ENCODE measurements at places on chromosomes 2 and 18.

GRCh38 chr2:73063472-73063871 lies 8.0 kb downstream of the SFXN5 start:
- DNase-seq, result no peak

GRCh38 chr2:96105994-96106715 lies 10.2 kb downstream of the ADRA2B start:
- no peak for DNase-seq

DNA sequence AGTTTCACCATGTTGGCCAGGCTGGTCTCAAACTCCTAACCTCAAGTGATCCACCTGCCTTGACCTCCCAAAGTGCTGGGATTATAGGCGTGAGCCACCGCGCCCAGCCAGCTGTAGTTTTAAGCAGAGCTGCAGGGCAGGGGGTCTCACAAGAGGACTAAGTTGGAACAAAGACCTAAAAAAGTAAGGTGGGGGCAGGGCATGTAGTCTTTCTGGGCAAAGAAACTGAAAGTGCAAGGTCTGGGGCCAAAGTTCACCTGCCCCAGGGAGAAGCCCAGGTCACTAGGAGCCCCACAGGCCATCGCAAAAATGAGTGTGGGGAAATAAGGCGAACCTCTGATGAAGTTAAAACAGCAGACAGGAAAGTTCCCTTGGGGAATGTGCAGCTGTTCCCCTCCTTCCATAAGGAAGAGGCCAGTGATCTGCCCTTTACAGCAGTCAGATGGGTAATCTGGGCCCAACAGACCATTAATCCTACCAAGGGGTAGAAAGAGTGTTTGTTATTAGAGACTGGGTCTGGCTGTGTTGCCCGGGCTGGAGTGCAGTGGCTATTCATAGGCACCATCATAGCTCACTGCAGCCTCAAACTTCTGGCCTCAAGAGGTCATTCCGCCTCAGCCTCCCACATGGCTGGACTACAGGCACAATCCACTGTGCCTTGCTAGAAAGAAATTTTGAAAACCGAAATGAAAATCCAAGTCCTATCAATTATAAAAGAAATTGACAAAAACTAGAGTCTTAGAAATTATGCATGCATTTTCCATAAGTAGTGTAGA lies 2.8 kb downstream of the SCLY start:
- DNase-seq, result no peak

DNA sequence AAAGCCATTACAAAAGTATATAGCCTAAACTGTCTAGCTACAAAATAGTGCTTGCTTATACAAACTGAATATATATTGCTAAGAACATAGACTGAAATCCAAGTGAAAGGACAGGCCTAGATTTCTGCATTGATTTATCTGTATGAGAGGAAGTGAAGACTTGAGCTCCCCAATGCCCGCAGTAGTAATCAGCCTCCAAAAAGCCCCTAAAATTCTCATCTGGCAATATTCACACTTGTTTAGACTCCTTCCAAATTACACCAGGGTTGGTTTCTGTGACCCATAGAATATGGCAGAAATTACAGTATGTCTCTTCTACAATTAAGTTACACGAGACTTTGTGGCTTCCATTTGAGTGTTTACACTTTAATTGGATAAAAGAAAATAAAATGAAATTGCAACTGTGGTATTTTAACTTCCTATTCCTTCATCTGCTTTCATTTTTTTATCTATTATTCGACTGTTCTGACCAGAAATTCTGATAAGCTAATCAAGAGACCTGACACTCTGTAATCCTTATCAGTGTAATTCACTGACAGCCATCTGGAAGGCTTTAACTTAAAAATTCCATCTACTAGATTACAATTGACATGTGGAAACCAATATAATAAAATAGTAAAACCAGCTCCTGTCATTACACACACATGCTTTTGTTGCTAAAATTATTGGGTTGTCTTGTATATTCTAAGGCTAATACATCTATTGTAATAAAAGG lies 21.1 kb downstream of the ABCB11 start:
- DNase-seq, result no peak

DNA sequence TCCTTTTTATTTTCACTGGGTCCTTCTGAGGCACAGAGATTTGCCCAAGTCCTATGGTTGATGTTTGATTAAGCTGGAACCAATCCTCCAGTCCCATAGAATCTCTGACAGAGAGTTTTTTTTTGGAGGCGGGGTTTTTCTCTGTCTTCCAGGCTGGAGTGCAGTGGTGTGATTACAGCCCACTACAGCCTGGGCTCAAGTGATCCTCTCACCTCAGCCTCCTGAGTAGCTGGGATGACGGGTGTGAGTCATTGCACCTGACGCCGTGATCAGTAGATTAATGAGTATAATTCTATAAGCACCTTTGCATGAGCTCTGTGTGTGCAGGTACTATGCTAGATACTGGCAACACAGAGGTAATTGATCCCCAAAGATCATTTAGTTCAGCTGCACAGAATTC lies 15.3 kb upstream of the TRPM8 start:
- no peak for DNase-seq

- DNase-seq, result no peak
Measured at GRCh38 chr2:44642123-44642857, 280.5 kb downstream of the CAMKMT start.

DNA sequence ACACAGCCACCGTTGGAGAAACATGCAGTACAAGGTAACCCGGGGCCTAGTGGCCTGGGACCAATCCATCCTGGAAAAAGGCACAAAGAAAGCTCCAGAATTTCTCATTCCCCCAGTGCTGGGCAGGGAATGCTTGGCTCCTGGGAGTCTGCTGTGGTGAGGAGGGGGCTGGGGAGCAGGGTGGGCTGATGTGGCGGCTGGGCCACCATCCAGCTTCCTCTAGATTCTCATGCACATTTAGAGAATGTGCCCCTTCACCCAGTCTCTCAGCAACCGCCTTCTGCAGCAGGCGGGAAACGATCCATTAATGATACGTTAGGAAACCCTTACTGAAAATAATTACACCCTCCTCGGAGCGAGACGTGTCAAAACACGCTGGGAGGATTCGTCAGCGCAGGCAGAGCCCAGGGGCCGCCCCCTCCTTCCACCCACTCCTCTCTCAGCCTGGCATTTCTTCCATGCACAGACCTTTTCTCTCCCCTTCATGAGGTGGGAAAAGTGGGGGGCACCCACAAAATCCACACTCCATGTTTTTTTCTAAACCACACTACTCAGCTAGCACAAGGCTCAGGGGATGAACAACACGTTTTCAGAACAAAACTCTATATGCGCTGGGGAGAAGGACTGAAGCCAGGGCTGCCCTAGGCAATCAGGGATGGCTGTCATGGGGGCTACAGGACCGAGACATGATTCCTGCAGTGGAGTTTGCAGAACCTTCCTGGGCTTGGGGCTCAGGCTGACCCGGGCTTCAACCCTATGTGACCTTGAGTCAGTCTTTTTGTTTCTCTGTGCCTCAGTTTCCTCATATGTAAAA lies 56.1 kb upstream of the SMAD7 start:
- DNase-seq, result no peak

- no peak for DNase-seq
Measured at GRCh38 chr2:128526455-128526976, 207.8 kb upstream of the HS6ST1 start.

GRCh38 chr2:72694715-72695496 lies 130.9 kb downstream of the EXOC6B start:
- no peak for DNase-seq

DNA sequence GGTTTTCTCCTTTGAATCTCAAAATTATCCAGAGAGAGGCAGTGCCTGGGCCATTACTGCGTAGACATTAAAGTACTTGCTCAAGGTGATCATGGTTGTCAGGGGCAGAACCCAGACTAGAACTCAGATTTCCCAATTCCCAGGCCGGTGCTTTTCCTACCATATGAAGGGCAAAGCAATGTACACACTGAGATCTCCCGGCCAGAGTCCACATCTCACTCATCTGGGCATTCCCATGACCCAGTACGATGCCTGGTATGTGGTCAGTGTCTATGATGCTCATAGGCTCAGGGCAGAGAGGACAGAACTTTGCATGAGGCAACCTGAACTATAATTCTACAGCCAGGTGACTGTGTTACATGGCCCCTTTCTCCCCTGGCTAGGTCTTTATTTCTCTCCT lies 531.4 kb downstream of the TDRD15 start:
- DNase-seq, result no peak

DNA sequence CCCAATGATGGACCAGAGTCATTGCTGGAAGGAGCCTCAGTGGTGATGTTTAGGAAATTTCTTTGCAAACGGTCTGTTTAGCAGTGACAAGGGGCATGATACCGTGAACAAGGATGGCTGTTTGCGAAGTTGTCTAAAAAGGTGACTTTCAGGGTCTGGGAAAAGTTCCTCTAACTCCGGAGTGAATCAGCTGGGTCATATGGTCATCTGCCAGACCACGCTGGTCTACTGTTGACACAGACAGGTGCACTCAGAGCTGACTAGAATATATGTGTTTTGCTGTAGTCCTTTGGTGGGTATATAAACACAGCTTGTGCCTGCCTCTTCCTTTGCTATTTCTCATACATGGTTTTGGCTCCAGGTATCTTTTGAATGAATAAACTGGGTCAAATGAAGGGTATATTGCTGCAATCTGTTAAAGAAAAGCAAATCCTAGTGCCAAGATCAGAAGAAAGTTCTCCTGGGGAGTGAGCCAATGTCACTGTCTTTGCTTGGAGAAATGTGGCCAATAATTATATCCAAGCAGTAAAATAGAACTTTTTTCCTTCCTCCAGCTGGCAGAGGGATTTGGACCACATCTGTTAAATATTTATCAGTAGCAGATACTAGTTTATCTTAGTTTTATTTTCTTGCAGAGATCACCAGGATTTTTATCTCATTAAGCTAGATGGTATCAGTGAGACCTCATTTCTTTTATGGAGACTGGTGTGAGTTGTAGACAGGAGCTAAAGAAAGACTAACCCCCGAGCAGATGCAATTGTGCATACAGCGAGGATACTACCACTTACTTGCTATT lies 286.0 kb downstream of the TRIB2 start:
- no peak for DNase-seq

- DNase-seq, result no peak
Measured at GRCh38 chr2:31996571-31997150, 14.1 kb downstream of the MEMO1 start.

GRCh38 chr2:203394519-203395227 lies 66.5 kb downstream of the ABI2 start:
- no peak for DNase-seq

- no peak for DNase-seq
Measured at GRCh38 chr18:45792506-45793263, 32.8 kb upstream of the SIGLEC15 start.
